ENCODE measurements at places on chromosomes 2 and 18.

GRCh38 chr2:104871972-104872865 is 18.3 kb downstream of the POU3F3 start:
- DNase-seq: no peak

- no peak for DNase-seq
Observed at GRCh38 chr18:70455731-70456130, 166.9 kb downstream of the SOCS6 start.

DNA sequence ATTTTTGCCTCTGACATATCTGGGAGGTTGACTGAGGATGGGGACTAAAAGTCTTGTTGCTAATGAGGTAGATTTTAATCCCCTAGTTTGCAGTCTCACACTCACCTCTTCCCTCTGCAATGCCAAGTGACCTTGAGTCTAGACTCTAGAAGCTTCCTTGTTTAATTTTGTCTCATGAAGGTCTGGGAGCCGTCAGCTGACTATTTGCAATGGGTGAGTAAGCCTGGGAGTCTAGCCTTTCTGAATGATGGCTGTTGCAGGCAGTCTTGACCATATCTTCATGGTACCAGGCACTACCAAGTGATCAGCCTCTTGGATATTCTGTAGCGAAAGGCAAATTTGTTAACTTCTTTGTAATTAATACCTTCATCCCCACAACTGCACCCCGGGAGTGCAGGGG is 61.2 kb downstream of the ARHGAP15 start:
- no peak for DNase-seq

DNA sequence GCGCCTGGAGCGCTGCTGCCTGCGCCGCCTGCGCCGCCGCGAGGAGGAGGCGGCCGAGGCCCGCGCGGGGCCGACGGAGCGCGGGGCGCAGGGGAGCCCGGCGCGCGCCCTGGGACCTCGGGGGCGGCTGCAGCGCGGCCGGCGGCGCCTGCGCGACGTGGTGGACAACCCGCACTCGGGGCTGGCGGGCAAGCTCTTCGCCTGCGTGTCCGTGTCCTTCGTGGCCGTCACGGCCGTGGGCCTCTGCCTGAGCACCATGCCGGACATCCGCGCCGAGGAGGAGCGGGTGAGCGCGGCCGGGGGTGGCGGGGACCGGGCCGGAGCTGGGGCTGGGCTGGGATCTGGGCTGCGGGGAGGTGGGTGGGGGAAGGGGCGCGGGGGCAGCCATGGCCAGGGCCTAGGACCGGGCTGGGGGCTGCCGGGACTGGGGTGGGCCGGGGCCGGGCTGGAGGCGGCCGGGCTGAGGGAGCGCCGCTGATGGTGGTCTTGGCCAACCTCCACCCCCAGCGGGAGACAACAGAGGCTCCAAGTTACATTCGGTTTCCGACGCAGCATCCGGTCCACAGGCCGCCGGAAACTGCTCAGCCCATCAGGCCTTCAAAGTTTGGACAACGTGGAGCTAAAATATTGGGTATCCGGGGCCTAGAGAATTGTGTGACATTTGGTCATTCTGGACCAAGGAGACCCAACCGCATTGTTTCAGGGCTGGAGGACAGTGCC is 66.4 kb downstream of the KCNG2 start:
- DNase-seq: no peak

GRCh38 chr2:40488101-40488601 is 36.3 kb upstream of the SLC8A1 start:
- DNase-seq: no peak

DNA sequence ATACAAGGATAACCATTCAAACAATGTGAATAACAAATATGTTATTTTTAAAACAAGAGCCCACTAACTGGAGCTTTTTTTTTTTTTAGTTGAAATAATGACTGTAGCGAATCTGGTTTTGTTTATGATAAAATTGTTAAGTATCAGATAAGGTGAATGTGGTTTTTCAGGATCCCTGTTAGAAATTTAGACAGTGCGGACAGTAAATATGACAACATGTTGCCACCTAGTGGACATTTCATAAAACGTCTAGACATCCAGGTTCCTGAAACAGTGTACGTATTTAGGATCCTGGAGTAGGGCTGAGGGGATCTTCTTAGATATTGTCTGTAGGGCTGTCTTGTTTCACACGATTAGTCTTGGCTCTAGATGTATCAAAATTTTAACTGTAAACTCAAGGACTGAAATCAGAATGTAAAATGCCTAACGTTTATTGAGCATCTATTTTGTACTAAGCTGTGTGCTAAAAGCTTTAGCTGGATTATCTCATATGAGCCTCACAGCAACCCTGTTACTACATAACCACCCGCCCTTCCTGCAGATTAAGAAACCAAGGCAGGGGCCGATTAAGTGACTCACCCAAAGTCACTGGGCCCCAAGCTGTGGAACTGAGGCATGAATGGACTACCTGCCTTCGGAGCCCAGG is 23.9 kb upstream of the CCDC68 start:
- no peak for DNase-seq

- no peak for DNase-seq
Observed at GRCh38 chr2:179711375-179711774, 150.0 kb downstream of the ZNF385B start.

DNA sequence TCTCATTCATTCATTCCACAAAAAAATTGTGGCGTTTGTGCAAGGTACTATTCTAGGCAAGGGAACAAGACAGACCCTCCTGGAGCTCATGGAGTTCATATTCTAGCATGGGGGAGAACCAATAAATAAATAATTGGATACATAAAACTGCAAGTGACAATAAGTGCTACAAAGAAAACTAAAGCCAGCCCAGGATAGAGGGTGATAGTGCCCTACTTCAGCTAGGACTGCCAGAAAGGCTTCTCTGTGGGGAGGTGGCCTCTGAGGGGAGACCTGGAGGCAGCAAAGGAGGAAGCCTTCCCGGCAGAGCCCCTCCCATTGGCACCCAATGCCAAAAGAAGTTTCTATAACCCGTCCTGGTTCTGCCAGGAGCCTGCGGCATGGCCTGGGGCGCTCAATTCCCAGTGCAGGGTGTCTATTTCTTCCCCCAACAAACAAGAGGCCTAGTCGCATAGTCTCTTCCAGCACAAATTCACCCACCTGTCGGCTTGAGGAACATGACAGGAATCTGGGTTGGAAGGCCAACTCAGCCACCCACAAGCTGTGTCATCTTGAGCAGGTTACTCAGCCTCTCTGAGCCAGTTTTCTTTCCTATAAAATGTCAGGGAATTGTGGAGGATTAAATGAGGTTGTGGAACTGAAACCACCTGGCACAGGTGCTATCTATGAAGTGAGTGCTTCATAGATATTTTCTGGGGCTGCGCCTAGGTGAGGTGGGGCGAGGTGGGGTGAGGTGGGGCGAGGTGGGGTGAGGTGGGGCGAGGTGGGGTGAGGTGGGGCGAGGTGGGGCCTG is 94.3 kb downstream of the ZFP36L2 start:
- no peak for DNase-seq
